Activated CD4-positive, CD25-positive, alpha-beta regulatory T cell treated with anti-CD3 and anti-CD28 coated beads, Interleukin-2, amount 50 U/mL, for 16 hours (primary cell): ENCODE measurements at places on chromosomes 16 and 17.

- DNase-seq, result no peak
These were observed 100.6 kb downstream of the PITPNC1 start for GRCh38 chr17:67477687-67478086.

GRCh38 chr16:81785138-81785924 is 6.2 kb downstream of the PLCG2 start:
- no peak for DNase-seq

- DNase-seq, result no peak
These were observed 9.7 kb downstream of the PSMB3 start for GRCh38 chr17:38762231-38762630.

DNA sequence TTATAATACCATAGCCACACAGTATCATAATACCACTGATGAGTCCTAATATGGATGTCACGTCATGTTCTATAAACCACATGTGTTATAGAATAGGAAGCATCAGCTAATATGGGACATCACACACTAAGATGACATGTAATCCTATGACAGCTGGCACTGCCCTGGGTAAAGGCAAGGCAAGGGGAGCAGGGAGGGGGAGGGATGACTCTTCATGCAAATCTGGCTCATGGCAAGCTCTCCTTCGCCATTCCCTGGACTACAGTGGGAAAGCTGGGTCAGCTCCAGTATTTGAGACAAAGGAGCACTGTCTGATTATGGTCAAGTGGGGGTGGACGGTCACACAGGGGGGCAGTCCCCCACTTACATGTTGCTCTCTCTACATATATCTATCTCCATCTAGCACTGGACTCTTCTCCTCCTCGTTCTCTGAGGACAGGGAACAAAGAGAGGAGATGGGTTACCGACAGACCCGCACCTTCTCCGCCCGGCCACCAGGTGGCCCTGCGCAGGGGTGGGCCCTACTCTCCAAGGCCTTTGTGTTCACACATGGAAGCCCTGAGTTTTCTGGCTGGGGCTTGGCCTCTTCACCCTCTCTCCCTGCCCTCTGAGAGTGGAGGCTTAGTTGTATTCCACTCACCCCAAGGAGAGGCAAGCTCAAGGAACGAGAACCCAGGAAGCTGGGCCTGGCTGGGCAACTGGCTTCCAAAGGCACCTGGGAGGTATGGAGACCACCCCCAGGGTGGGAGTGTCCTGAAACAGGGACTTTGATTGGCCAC is 23.4 kb upstream of the MPO start:
- DNase-seq, result no peak

- no peak for DNase-seq
These were observed 299.4 kb downstream of the CPPED1 start for GRCh38 chr16:12504312-12504711.

DNA sequence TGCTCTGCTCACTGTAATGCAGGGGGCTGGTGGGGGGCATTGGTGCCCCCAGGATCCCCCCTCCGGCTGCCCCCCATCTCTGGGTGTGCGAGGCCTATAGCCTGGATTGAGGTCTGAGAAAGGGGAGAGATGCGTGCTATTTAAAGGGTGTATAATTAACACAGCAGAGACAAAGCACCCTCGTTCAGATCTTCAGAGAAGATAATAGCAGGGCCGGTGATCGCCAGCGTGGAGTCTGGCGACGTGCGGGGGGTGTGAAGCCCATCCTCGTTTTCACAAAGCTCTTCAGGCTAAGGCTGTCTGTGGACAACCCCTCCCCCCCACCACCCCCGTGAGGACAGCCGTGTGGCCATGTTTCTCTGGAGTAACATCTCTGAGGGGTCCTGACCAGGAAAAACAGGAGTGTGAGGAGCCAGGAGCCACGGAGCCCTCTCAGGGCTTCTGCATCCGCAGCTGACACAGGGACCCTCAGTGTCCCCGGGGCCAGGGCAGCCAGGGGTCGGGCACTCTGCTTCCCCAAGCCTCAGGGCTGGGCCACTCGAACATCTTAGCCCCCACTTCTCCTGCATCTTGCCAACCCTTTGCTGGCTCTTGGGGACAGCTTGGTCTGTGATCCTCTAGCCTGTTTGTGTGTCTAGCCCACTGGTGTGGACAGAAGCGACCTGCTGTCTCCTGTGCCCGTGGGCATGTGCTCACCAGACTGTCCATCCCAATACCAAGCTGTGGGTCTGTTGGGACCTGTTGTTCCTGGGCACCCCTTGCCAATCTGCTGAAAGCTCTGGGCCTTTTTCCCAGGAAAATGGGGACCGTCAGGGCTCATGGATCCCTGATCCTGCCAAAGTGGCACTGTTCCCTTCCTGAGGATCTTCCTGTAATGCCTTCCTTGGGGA is 58.9 kb downstream of the BAIAP2 start:
- DNase-seq, result no peak

- DNase-seq, result no peak
These were observed 53.7 kb upstream of the WSB1 start for GRCh38 chr17:27240086-27240801.

DNA sequence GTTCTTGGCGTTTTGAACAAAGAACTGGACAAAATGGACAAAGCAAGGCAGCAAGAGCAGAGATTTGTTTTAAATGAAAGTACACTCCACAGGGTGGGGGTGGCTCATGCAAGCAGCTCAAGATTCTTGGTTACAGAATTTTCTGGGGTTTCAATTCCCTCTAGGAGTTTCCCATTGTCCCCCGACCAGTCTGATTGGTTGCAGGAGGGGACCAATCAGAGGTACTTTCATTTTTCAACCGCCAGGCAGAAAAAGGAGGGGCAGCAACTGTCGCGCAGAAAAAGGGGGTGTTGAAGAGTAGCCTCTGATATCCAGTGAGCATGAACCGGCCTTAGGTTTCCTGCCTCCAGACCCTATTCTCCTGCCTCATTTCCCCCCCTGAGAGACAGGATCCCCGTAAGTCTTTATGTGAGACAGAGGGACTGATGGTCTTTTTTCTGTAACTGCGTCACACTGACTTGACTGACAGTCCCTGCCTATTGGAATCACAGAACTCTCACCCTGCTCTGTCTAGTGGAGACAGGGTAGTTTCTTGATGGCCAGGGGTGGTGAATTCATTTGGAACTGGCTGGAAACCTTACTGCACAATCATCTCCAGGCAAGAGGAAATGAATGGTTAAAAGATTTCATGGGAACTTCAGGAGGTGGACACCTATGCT is 59.4 kb upstream of the ALOX12 start:
- DNase-seq, result no peak

DNA sequence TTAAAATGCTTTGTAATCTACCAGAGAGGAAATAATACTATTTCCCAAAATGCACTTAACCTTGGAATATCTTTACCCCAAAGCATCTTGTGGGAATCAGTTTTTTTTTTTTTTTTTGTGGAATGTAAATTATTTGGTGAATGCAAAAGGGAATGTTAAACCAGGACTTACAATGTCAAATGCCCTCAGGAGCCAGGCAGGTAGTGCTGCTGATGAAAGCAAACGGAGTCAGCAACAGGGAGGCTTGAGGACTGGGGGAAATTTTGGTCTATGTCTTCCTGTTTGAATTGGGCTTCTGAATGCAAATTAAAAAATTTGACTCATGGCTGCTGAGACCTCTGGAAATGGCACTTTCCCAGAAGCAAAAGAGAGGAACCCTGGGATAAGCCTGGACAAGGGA is 96.5 kb upstream of the NLRP1 start:
- no peak for DNase-seq

DNA sequence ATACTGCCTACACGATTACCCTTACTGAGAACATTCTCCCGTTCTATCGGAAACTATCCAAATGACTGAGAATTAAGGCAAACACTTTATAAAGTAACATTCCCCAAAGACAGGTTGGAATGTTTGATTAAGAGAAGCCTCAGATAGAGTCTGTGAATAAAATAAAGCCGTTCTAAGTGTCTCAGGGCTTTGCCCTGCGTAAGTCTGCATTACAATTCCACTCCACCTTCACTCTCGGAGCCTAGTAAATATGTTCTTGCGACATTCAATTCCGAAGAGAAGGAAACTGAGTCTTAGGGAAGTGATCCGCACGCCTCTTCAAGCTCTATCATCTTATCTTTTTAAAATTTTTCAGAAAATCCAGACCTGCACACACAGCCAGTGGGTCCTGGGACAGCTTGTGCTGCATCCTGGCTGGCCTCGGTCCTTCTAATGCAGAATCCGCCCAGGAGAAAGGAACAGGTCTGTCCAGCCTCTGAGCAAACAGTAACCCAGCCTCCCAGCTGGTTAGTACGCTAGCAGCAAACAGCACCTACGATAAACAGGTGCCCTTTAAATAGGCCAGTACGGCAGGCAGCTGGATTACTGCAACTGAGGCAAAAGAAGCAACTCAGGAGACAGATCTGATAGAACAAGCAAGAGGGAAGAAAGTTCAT is 254.1 kb upstream of the IRX3 start:
- no peak for DNase-seq

DNA sequence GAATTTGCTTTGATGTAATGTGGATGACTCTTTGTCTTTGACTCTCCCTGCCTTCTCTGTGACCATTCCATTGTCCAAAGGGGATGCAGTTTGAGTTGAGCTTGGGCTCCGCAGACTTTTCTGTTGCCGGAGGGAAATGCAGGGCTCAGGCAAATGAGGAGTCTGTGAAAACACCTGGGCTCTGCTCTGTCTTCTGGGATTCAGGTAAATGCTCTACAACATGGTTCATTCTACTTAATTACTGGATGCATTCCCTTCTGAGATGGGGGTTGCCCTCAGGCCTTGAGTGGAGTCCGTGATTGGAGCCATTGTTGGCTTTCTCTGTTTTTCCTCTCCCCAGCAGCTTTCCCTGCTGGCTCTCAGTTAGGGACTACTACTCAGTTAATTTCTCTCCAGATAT is 26.4 kb upstream of the SPNS2 start:
- DNase-seq, result no peak

- no peak for DNase-seq
These were observed 27.0 kb downstream of the CBFB start for GRCh38 chr16:67055712-67056487.

- DNase-seq, result no peak
These were observed 70.0 kb downstream of the TMC6 start for GRCh38 chr17:78058581-78058980.

DNA sequence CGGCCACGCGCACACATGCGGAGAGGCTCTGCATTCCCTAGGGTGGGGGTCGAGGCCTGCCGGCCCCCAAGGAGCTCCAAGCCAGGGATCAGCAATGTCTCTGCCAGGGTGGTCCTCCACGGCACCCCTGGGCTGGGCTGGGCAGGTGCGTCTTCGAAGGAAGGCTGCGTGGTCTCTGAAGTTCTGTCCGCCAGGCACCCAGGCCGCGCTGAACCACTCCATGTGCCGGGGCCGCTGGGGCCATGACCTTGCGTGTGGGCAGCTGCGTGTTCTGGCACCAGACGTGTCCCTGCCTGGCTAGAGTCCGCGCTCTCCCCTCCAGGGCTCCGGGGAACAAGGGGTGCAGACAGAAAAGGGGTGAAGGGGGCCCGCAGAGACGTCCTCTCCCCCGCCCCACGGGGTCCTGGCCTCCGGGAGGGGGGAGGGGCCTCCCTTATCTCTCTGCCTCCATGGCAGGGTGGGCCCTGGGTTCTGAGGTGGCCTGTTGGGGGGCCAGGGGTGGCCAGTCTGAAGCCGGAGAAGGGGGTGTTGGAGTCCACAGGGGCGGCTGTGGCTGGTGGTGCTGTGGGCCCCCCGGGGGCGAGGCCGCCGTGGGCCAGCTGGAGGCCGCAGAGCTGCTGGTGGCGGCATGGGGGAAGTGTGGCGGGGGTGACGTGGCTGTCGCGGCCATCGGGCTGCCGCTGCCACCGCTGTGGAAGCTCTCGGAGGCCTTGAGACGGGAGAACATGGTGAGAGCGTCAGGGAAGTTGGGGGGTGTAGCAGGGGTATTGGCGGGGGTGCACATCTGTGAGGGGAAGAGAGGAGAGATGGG is 5.3 kb downstream of the UBALD1 start:
- no peak for DNase-seq

DNA sequence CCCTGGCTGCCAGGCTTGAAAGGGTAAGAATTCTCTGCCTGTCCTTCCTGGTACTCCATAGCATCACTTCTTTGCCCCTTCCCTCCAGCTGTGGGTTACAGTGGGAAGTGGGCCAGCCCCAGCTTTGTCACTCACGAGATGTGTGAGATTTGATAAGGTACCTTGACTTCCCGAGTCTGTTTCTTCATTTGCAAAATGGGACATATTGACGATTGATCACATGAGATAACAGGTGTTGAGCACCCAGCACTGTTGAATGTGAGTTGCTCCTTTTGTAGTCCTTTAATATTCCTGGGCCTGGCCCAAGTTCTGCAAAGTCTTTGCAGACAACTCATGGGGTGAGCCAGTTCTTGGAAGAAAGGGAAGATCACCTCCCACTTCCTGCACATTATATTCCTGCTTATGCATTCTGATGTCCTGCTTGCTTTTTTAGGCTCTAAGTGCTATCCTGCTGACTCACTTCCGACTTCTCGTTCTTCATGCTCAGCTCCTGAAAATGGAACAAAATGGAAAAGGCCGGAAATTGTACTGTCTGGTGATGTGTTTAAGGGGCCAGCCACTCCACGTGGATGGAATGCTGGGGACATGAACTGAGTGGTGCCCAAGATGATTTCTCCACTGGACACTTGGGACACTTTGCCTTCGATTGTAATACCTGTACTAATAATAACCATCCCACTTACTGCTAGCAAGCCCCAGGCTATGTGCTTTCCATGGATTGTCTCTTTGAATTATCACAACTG is 8.3 kb upstream of the NLK start:
- no peak for DNase-seq

GRCh38 chr17:17352836-17353624 is 49.9 kb downstream of the NT5M start:
- DNase-seq, result no peak

- DNase-seq, result no peak
These were observed 34.0 kb upstream of the PRKCA start for GRCh38 chr17:66268247-66268927.

- DNase-seq, result no peak
These were observed 22.8 kb downstream of the GPR142 start for GRCh38 chr17:74389937-74390679.
